Adrenal gland (tissue), 19 donors: ENCODE measurements at places on chromosomes 4 and X. TPM values are rescaled to one million over a fixed set of nuclear protein-coding genes. Genes with fewer than 3 reads are reported as not detected.

BTC gene
- polyA plus RNA-seq = 0.47 TPM

HEPH gene
- 12.3 TPM for polyA plus RNA-seq

BTK gene
- polyA plus RNA-seq = 4.0 TPM

ZMAT1 gene
- 45.4 TPM for polyA plus RNA-seq

PALLD gene
- polyA plus RNA-seq = 30.3 TPM

KCNE5 gene
- polyA plus RNA-seq = 1.4 TPM

YIPF7 gene
- not detected for polyA plus RNA-seq

BEND4 gene
- polyA plus RNA-seq = not detected

CT45A2 gene
- not detected for polyA plus RNA-seq

CLIC2 gene
- 8.2 TPM for polyA plus RNA-seq

PLK4 gene
- polyA plus RNA-seq = 0.64 TPM

GYG2 gene
- polyA plus RNA-seq = 1.4 TPM

ODAPH gene
- 0.13 TPM for polyA plus RNA-seq

CXCL8 gene
- polyA plus RNA-seq = 3.4 TPM

FHIP1A gene
- 1.0 TPM for polyA plus RNA-seq

PPEF2 gene
- not detected for polyA plus RNA-seq

STBD1 gene
- 4.3 TPM for polyA plus RNA-seq

ATP8A1 gene
- 15.6 TPM for polyA plus RNA-seq

PDZD4 gene
- 3.0 TPM for polyA plus RNA-seq

MAGEB2 gene
- not detected for polyA plus RNA-seq

LUZP4 gene
- not detected for polyA plus RNA-seq

CCDC160 gene
- polyA plus RNA-seq = not detected

SCARB2 gene
- polyA plus RNA-seq = 82.9 TPM

NXF2B gene
- polyA plus RNA-seq = not detected

GYPB gene
- not detected for polyA plus RNA-seq

ALG13 gene
- 44.6 TPM for polyA plus RNA-seq

HTRA3 gene
- 1.6 TPM for polyA plus RNA-seq

USP17L30 gene
- polyA plus RNA-seq = not detected

SLC9A7 gene
- polyA plus RNA-seq = 3.9 TPM

SLC34A2 gene
- polyA plus RNA-seq = not detected

PDCL2 gene
- not detected for polyA plus RNA-seq
